ENCODE measurements at places on chromosomes 7 and 10.

DNA sequence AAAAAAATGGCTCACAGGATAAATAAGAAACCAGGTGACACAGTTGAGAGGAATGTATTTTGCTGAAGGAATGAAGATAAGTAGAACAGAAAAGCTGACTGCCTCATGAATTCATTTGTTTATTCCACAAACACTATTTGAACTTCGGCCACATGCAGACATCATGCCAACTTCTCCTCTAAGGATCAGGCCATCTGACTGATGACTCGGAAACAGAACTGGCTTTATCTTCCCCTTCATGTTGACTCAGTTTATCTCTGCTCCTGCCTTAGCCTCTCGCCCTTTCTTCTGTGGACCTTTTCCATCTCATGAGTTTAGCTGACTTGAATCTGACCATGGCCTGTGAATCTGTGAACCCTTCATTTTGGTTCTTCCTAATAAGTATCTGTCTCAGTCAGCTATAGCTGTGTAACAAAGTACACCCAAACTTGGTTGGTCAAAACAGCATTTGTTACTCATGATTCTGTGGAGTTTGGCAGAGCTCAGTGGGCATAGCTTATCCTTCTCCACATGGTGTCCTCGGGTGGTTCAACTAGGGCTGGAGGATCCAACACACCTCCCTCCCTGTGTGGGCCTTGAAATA is 44.0 kb upstream of the GRID1 start:
- no peak for DNase-seq

DNA sequence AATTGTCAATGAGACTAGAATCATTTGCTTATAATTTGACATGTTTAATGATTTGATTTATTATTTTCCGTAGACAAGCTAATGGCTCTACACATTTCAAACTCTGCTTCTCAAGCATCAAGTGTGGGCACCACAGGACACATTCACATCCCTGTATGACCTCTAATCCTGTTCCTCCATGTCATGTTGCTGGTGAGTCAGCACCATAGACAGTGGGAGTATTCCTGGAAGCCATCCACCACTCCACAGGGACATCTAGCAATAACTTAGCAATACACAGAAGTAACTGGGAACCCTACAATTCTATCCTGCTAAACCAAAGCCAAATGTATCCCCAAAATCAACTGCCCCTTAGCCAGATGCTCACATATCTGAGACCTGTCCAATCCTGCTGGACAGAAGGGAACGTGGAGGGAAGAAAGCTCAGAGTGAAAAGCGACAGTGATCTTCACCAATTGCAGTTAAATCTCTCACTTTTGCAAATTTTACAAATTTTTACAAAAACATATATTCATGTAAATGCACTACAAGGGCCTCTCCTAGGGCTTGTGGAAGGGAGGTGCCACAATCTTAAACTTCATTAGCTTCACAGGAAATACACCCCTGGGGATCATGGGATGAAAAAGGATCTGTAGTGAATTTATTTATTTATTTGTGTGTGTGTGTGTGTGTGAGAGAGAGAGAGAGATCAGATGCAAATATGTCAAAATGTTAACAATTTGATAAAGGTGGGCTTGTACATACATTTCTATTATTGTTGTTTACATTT is 126.5 kb downstream of the GFRA1 start:
- no peak for DNase-seq

- no peak for DNase-seq
Measured at GRCh38 chr10:50937230-50937907, 51.9 kb upstream of the A1CF start.

- no peak for DNase-seq
Measured at GRCh38 chr10:55742487-55742886, 618.6 kb downstream of the ZWINT start.

- DNase-seq, result no peak
Measured at GRCh38 chr10:42781893-42782445, 626 bp upstream of the BMS1 start.

All from GM12892 (cell line).